Stimulated activated CD4-positive, alpha-beta T cell treated with anti-CD3 and anti-CD28 coated beads, Interleukin-1b, Interleukin-23, amount 100 ng/mL, for 4 hours (primary cell): ENCODE measurements at places on chromosomes 16 and 17.

DNA sequence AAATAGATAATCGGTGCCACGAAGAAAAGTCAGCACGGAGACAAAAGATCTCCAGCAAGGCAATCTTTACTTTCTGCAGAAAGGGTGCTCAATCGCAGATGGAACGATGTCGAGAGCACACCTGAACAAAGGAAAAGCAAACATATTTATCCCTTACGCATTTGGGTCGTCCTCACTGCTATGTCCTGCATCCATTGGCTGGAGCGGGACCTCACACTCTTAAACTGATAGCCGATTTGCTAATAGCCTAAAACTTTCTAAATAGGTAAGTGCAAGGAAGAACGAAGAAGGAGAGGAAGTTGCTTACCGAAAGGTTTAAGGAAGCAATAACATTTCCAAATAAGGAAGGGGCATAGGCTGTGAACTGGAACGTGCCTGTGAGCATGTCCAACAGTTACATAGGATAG lies 1.2 kb upstream of the AKAP10 start:
- no peak for DNase-seq

- DNase-seq: no peak
Measured at GRCh38 chr17:62718429-62718828, 89.7 kb downstream of the MARCHF10 start.

- DNase-seq: no peak
Measured at GRCh38 chr16:11530171-11530940, 56.4 kb downstream of the LITAF start.

- DNase-seq: no peak
Measured at GRCh38 chr16:873243-873661, 72.7 kb upstream of the GNG13 start.
